A673 (cell line): ENCODE measurements at places on chromosomes 16 and 17. TPM values are rescaled to one million over a fixed set of nuclear protein-coding genes. Genes with fewer than 3 reads are reported as not detected.

GRCh38 chr17:18155179-18155578 is 28.4 kb upstream of the ALKBH5 start:
- H3K4me3 ChIP-seq: no peak overlapping the region
- no peaks in the 10 kb centered on the region for H3K36me3 ChIP-seq
- H3K4me1 ChIP-seq: peaks cover 12% of the 10 kb centered on the region
- H3K27me3 ChIP-seq: no peaks in the 10 kb centered on the region

DNA sequence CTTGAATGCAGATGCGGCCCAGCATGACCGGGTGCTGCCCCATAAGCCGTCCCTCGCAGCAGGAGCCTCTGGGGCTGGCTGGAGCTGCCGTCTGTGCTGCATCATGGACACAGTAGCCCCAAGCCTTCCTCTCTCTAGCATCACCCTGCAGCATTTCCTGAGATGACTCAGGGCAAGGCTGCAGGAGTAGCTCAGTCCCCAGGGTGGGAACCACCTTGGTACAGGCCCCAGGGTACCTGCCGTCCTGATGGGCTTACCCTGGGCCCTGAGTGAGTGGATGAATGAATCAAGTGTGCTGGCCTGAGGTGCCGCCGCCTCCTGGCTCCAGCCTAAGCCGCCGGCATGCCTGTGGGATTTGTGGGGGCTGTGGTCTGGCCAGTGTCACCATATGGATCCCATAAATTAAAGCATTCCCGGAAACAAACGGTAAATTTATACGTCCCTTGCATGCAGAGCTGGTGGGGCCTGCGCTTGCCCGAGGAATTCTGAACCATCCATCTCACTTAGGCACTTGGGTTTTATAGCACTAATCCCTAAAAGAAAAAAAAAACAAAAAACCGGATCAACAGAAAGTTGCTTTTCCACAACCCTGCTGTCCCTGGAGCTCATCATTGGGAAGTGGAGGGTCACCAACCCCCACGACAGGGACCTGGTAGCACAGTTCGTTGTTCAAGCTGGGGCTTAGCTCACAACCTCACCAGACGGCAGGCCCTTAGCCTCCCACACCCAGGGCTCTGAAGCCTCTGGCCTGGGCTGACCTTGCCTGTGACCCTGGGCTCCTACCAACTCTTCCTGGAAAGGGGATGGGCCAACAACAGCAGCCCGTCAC is 242.6 kb upstream of the CIBAR2 start:
- H3K36me3 ChIP-seq: no peaks in the 10 kb centered on the region
- no peak for DNase-seq
- no peak overlapping the region for H3K27ac ChIP-seq
- no peaks in the 10 kb centered on the region for H3K27me3 ChIP-seq
- no peak overlapping the region for H3K4me3 ChIP-seq
- H3K4me1 ChIP-seq: peaks cover 33% of the 10 kb centered on the region

KRTAP9-4 gene
- not detected in 2 replicates for total RNA-seq

- peaks cover 23% of the 10 kb centered on the region for H3K4me1 ChIP-seq
- no peaks in the 10 kb centered on the region for H3K36me3 ChIP-seq
- no peak overlapping the region for H3K4me3 ChIP-seq
- H3K27ac ChIP-seq: peak overlapping the region; percentile 99
- DNase-seq: peak; percentile 65
- no peaks in the 10 kb centered on the region for H3K27me3 ChIP-seq
Observed at GRCh38 chr16:9197957-9198661, 106.7 kb downstream of the HAPSTR1 start.

TMEM208 gene
- 30.4 and 38.2 TPM in 2 replicates for total RNA-seq

DNA sequence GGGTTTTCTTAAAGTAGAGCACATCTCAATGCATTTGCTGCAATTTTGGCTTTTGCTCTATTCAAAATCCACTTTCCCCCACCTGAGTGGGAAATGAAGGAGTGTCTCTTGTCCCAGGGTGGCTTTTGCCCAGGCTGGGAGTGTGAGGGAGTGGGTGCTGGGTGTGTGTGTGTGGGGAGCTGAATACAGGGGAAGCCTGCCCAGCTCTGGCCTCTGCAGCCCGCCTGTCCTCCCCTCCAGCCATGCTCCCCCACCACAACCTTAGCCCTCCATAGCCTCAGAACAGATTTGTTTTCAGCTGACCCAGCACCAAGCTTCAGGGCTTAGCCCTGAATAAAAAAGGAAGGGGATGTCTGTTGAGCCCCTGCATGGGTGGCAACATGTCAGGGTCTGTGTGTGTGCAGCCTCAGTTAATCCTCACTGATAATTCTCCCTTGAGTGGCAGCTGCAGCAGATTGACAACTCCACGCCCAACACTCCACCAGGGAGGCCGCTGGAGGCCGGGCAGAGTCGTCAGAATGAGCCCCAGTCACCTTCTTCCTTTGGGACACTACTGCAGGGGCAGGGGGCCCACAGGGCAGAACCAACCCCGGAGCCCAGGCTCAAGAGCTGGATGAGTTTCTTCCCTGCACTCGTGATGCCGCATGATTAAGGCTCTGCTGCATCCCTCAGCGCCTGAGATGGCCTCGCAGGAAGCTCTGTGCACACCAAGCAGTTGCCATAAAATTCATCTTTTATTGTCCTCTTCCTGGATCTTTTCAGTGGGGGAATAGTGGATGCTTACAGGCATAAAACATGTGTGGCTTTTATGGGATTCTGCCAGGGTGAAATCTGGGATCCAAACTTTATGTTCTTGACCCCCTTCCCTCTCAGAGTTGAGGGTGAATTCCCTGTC is 55.0 kb downstream of the SPACA3 start:
- H3K27ac ChIP-seq: no peak overlapping the region
- H3K27me3 ChIP-seq: no peaks in the 10 kb centered on the region
- H3K36me3 ChIP-seq: no peaks in the 10 kb centered on the region
- no peak overlapping the region for H3K4me3 ChIP-seq
- no peak for DNase-seq

ARSG gene
- 1.0 and 1.9 TPM in 2 replicates for total RNA-seq

DNA sequence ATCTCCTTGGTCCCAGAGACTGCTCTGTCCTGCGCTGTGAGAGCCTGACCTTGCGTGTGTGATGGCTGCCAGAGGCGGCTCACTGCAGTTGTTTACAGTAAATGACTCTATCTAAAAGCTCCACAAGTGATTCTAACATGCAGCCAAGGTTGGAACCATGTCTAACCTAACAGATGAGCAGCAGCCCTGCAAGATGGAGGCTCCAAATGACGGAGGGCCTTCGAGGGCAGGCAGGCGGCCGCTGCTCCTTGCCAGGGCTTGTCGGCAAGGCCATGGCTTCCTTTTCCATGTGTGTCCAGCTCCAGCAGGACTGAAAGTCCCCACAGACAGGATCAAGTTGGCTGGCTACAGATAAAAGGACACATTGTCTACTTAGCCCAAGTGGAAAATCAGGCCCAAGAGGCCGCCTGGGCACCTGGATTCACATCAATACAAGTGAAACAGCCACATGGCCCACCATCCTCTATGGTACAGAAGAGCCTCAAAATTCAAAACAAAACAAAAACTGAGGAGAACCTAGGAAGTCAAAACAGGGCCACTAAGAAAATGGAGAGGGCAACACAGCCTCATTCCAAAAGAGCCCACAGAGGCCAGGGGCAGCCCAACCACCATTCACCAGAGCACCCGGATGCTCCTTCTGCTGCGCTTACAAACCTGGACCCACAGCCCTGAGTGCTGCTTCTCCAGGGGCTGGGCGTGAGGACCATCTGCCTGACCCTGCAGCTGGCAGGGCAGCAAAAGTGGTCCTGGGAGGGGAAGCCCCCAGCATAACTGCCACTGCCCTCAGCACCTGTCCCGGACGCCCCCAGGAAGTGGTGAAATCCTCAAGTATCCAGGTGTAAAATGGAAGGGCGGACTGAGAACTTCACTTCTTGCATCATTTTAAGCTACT is 65.0 kb downstream of the AMFR start:
- no peaks in the 10 kb centered on the region for H3K36me3 ChIP-seq
- no peak for DNase-seq
- H3K27ac ChIP-seq: no peak overlapping the region
- H3K4me1 ChIP-seq: no peaks in the 10 kb centered on the region

DNA sequence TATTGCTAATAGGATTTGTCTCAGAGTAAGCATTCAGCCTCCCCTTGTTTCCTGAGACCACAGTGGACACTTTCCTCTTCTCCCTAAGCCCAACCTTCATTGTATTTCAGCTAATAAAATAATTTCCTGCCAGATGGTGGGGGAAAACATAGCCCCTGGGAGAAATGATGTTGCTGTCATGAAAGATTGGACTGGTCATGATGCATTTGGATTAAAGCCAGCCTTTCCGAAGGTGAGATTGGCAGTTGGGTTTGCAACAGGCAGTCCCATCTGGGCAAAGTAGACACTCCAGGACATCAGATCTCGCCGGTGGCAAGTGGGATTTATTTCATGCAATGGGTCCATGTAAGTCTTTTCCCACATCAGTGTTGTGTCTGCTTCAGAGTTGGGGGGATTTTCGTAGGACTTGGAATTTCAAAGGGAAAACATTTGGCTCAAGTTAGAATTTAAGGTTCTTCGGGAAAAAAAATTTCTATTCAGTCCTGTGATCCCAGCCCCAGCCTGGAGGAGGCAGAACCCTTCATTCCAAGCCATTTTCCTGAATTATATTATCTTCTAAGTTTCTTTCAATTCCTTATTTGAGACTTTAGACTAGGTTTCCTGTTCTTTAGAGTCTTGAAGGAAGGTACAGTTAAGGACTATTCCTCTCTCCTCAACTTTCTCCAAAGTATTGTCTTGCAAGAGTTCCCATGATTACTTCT is 391.7 kb downstream of the XYLT1 start:
- H3K36me3 ChIP-seq: no peaks in the 10 kb centered on the region
- no peak for DNase-seq
- H3K27ac ChIP-seq: no peak overlapping the region
- no peak overlapping the region for H3K4me3 ChIP-seq

DNA sequence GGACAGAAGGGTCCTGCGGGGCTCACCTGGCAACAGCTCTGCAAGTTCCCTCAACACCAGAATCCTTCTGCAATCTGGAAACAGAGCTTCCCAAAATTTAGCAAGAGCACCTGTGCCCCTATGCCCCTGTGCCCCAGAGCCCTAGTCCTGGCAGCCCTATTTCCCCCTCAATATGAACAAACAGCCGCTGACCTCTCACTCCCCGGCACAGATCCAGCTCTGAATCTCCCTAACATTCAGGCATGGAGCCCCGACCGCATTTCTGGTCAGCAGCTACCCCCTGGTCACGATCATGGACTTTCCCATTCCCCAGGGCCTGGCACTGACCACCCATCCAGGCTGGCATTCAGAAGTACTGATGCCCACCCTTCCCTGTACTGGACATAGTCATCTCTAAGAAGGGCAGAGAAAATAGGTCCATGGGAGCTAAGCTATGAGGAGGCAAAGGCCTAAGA is 110.8 kb upstream of the SMURF2 start:
- peaks cover 19% of the 10 kb centered on the region for H3K4me1 ChIP-seq
- H3K4me3 ChIP-seq: no peak overlapping the region
- no peak for DNase-seq
- no peaks in the 10 kb centered on the region for H3K36me3 ChIP-seq

- peaks cover 10% of the 10 kb centered on the region for H3K4me1 ChIP-seq
- DNase-seq: peak; percentile 25
- H3K36me3 ChIP-seq: no peaks in the 10 kb centered on the region
Observed at GRCh38 chr16:86956437-86956836, 360.8 kb downstream of the C16orf95 start.

GRCh38 chr16:30147843-30148510 is 25.0 kb upstream of the MAPK3 start:
- no peak overlapping the region for H3K27ac ChIP-seq
- peaks cover 4% of the 10 kb centered on the region for H3K4me1 ChIP-seq
- no peak for DNase-seq

KRT14 gene
- total RNA-seq: not detected in 2 replicates

DNA sequence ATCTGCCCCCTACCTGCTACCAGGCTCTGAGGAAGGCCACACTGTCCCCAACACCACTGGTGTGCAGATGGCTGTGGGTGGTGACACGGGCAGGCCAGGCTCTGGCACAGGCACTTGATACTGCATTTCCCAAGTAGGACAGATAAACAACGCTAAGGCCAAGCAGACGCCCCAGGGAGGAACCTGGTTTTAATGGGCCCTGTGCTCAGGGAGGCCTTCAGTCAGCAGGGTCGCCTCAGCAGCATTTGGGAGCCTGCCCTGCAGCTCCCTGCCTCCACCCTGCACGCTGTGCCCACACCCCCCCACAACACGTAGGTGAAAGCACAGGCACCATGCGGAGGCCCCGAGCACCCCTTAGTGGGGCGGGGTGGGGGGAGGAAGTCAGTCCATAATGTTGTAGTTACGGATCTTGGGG is 3.3 kb upstream of the FASN start:
- no peak for DNase-seq
- no peaks in the 10 kb centered on the region for H3K27me3 ChIP-seq
- H3K4me3 ChIP-seq: no peak overlapping the region
- H3K4me1 ChIP-seq: peaks cover 23% of the 10 kb centered on the region
- H3K36me3 ChIP-seq: peaks cover 9% of the 10 kb centered on the region

DHRS7B gene
- 19.0 and 23.4 TPM in 2 replicates for total RNA-seq

GRCh38 chr17:48542114-48542656 is 2.7 kb downstream of the HOXB2 start:
- H3K27ac ChIP-seq: peak overlapping the region; percentile 95
- H3K36me3 ChIP-seq: peaks cover 5% of the 10 kb centered on the region
- H3K27me3 ChIP-seq: no peaks in the 10 kb centered on the region
- peaks cover 27% of the 10 kb centered on the region for H3K4me1 ChIP-seq
- DNase-seq: no peak

GRCh38 chr17:17107891-17108431 is 65.7 kb downstream of the MPRIP start:
- peak overlapping the region; percentile 8 for H3K27ac ChIP-seq
- H3K4me1 ChIP-seq: peaks cover 3% of the 10 kb centered on the region
- H3K27me3 ChIP-seq: no peaks in the 10 kb centered on the region
- DNase-seq: no peak
- no peak overlapping the region for H3K4me3 ChIP-seq

DNA sequence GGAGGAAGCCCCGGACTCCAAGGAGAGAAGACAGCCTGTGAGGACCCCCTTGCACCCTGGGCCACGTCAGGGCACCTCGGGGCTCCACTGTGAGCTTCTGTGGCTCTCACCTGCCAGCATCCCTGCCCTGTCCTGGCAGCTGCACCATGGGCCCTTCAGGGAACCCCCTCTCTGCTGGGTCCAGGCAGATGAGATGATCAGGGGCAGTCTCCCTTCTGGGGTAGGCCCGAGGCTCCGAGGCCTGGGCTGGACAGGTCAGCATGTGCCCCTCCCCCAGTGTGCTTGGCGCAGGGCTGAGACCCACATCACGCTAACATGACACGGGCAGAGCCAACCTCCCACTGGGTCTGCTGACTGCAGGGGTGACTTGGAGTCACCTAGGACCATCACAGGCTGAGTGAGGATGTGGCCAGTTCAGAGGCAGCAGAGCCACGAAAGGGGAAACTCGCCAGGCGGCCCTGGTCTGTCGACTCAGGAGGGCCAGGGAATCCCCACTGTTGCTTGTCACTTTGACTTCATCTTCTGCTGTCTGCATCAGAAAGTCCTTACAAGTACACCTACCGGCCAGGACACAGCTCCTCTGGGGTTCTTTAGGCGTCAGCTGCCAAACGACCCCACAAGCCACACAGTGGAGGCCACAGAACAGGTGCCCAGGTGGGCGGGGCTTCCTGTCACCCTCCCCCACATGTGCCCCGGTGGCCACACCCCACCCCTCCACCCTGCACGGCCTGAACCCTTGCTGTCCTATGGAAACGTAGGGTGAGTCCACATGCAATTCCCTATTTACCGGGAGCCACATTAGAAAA is 2.2 kb downstream of the GALNS start:
- peaks cover 3% of the 10 kb centered on the region for H3K4me1 ChIP-seq
- no peak overlapping the region for H3K27ac ChIP-seq
- no peak overlapping the region for H3K4me3 ChIP-seq
- no peaks in the 10 kb centered on the region for H3K27me3 ChIP-seq
- peaks cover 2% of the 10 kb centered on the region for H3K36me3 ChIP-seq
- DNase-seq: no peak
